ENCODE measurements at places on chromosomes 12 and 14.

GRCh38 chr12:74791365-74791764, 253.7 kb downstream of the ATXN7L3B start:
- DNase-seq: no peak

DNA sequence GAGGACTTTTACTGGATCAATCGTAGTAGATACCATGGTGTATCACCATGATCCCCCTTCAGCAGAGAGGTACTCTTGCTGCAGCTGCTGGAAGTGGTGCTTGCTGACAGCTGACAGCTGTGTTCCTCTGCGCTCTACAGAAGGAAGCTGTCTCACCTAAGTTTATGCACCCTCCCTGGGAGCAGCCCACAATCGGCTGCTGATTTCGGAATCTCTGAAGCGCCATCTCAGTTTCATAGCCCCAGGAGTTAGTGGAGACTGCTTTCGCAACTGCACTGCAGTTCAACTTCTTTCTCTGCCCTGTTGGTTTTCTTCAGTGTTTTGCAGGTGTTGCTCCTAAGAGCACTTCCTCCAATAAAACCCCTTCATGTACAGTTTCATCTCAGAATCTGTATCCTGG, 237.9 kb downstream of the PAWR start:
- no peak for DNase-seq

GRCh38 chr12:131608740-131609690, 101.9 kb upstream of the SFSWAP start:
- DNase-seq: peak; percentile 45

- no peak for DNase-seq
Observed at GRCh38 chr14:66503532-66503931, 4.4 kb upstream of the GPHN start.

- DNase-seq: no peak
Observed at GRCh38 chr12:123011701-123012100, 31.2 kb downstream of the ARL6IP4 start.

GRCh38 chr12:91877456-91878235, 268.0 kb downstream of the BTG1 start:
- DNase-seq: peak; percentile 31

- no peak for DNase-seq
Observed at GRCh38 chr12:92513231-92513730, 189.5 kb upstream of the PLEKHG7 start.

DNA sequence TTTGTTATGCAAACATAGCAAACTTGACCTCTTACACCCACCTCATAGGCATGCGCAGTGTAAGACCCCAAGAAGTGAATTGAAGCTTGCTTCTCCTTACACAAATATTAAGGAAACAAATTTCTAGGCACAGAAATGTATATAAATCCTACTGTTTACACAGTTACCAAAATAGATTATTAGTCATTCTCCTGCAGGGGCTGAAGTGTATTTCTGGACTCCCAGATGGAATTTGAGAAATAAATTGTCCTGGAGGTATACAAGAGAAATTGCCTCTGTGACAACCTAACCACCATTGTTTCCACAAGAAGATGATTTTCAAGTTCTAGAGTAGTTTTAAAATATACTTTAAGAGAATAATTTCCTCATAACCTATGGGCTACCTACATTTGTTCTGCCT, 656.0 kb upstream of the MDGA2 start:
- no peak for DNase-seq

DNA sequence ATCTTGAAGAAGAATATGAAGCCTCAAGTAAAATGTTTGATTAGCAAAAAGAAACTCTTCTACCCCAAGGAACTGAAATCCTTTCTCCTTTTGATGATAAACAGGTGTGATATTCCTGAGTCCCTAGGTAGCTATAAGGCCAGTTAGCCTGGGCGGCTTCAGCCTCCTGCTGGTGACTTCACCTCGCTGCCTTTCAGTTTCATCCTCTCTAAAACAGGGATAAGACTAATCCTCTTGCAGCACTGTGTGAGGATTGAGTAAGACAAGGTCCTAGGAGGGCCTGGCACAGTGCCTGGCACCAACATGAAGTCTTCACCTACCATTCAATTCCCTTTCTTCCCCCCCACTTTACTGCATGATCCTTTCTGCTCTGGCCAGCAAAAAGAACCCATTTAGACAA, 42.1 kb downstream of the CIT start:
- DNase-seq: no peak

DNA sequence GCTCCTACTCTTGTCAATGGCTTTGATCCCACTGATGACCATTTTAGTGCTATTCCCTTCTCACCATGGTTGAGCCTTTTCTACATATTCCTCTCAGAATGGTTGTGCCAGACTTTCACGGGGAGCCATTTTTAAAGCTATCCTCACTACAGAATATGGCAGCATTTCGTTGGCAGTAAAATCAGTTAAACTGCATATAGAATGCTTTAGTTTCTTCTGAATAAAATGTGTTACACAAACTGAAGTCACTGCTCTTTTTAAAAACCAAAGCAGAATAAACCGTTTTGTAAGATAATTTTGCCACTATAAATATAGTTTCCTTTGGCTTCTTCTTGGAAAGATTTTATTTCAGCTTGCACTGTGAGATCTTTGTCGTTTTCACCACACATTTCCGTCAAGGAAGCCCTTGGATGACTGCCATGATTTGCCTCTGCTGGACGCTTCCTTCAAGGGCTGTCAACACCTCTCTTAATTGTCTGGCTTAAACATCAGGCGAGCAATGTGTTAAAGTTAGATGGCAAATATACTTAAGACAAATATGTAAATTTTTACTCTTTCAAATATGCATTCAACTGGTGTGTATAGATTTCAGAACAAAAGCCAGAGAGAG, 624.2 kb downstream of the DIO2 start:
- no peak for DNase-seq

DNA sequence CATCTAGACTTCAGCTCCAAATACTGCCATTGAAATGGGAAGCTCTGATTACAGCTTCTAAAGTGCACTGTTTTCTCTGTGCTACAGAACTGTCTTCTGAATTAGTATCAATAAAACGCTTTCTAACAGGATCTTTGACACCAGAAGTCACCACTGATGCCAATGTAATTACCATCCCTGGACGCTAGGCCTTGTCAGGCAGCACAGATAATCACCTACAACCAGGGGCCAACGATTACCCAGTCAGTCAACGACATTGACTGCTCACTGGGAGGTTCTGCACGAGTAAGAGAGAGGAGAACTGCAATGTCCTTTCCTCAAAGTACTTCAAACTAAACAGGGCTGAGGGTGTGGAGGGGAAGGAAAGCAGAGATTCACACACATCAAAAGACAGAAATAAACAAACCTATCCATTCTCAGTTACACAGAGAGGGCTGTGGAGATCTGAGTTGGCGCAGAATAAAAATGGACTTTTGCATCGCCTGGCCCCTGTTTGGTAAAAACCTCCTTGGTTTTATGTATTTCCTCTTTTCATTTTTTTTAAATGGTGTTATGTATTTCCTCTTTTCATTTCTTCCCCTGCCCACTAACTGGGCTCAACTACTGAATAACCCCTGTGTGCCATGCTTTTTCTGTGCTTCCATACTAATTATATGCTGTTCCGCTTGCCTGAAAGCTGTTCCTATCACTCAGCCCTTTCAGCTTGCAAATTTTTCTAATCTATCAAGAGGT, 492.2 kb downstream of the APAF1 start:
- DNase-seq: no peak

DNA sequence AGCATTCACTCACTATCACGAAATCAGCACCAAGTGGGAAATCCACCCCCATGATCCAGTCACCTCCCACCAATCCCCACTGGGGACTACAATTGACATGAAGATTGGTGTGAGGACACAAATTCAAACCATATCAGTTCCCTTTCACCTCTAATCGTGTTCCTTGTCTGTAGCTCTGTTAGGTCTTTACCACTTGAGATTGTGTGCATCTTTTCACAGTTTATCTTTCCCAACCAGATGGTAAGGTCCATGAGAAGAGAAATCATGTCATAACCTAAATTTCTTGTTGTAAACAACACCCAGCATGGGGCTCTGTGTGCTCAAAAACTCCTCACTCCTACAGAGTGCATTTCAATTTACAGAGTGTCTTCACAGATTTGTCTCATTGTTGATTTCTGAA, 27.1 kb upstream of the PCED1B start:
- DNase-seq: no peak

GRCh38 chr12:116687888-116688287, 50.0 kb downstream of the SPRING1 start:
- no peak for DNase-seq

- DNase-seq: no peak
Observed at GRCh38 chr12:115936997-115937916, 340.2 kb downstream of the MED13L start.

DNA sequence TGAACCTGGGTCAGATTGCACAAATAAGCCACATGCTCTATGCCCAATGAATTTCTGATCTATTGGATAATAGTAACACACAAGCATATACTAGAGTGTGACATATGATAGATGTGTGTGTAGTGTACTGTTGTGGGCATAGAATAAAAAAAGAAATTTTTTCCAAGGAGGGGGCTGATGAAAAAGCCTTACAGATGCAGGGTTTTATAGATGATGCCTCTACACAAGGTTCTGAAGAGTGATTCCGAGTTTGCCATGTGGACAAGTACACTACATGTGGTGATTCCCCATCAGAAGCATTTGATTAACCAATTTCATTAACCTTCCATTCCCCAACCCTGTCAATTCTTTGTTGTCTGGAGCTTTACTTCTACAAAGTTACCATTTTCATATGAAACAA, 45.3 kb downstream of the CPM start:
- DNase-seq: no peak

DNA sequence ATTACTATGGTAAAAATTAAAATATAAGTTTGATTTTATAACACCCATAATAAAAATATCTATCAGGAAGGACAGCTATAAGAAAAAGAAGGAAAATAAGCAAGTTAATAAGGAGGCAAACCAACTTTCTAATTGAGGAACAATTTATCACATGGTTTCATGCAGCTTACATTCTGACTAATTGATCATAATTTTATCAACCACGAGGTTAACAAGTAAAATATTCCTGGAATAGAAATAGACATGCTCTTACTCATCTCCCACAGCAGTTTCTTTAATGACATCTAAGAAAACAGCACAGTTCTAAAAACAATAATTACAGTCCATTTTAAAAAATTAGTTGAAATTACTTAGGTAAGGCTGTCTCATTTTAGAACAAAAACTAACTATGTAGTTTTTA, 130.8 kb upstream of the KRR1 start:
- DNase-seq: no peak

DNA sequence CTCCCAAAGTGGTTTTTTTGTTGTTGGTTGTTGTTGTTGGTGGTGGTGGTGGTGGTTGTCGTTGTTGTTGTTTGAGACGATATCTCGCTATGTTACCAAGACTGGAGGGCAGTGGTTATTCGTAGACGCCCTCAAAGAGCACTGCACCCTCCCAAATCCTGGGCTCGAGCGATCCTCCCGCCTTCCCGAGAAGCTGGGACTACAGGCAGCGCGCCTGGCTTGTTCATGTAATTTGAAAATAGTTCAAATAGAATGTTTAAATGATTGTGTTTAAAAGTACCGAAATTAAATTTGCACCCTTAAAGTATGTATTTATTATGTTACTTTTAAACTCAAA, 439 bp upstream of the ANAPC5 start:
- DNase-seq: no peak

DNA sequence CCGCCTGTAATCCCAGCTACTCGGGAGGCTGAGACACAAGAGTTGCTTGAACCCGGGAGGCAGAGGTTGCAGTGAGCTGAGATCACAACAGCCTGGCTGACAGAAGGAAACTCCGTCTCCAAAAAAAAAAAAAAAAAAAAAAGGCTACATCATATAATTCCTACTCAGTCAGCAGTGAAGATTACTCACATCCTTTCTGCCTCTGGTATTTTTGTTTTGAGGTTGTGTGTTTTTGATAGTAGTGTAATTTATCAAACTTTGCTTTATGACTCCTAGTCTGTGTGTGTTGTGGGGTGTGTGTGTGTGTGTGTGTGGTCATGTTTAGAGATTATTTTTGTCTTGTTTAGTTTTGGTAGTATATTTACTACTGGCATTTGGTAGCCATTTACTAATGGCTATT, 29.8 kb upstream of the DLGAP5 start:
- DNase-seq: no peak

DNA sequence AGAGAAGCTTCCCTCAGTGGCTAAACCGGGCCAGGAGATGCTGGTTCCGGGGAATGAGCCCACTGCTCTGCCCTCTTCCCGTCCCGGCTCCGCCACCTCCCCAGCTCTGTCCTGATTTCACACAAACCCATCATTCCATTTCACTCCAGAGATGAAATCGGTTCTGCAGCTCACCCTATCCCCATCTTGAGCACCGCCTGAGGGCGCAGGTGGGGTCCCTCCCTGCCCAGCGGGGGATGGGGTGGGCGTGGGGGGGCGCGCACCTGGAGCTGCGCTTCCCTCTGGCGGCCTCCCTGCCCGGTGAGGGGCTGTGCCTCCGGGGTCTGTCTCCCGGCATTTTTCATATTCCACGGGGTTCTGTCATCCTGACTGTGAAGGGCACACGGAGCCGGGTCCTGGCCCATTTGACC, 44.7 kb downstream of the NOC4L start:
- DNase-seq: no peak

DNA sequence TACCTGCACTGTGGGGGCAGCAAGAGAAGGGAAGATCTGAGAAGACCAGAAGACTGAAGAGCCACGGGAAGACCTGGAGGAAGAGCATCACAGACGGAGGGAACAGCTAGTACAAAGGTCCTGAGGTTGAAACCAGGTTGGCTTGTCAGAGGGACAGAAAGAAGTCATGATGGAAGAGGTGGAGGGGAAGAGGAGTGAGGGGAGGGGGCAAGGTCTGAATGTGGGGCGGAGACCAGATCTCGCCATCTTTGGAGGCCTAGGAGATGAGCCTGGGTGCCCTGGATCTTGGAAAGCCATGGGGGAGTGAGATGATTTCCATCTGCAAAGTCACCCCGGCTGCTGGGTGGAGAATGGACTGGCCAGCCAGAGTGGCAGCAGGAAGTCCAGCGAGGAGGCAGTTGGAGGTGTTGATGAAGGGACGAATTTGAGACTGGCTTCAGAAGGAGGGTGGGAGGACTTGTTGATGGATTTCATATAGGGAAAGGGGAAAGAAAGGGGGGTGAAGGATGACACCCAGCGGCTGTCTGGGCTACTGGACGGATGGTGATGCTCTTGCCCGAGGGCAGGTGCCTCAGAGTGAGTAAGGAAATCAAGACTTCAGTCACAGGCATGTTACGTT, 14.6 kb upstream of the UBC start:
- DNase-seq: no peak

- DNase-seq: no peak
Observed at GRCh38 chr14:23712287-23712686, 76.1 kb downstream of the DHRS2 start.

DNA sequence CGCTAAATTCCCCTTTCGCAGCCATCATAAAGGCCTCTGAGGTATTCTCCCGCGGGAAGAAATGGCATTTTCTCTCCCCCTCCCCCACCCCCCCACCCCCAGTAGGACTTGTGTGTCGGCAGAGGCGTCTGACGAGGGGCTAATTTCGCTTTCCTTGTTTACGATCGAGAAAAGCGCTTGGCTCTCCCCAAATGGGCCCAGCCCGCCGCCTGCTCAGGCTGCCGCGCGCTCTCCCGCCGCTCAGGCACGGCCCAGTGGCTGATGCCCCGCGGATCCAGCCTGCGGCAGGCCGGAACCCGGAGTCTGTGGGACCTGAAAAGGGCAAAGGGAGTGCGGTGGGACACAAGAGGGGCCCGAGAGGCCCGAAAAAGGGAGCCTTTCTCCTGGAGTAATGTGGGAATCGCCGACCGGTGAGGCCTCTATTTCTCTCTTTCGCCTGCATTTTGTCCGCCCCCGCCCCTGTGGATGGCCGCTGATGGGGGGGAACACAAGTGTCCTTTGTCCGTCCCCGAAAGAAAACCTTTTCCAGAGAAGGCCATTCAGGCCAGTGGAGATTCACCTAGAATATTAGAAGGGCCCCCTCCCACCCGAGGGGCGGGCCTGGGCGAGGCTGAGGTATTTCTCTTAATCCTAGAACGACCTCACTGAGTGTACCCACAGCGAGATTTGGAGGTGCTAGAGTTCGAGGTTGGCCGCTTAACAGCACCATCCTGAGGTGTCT, 9.0 kb upstream of the HOXC6 start:
- DNase-seq: no peak

All from activated T-cell treated with anti-CD3 and anti-CD28 coated beads for 4 hours (primary cell).